ENCODE measurements at places on chromosomes 16 and 17.

GRCh38 chr16:64948056-64948455, 173.8 kb downstream of the CDH11 start:
- DNase-seq: no peak

- DNase-seq: no peak
These were observed 877.4 kb upstream of the GOT2 start for GRCh38 chr16:59611556-59611955.

GRCh38 chr17:14427900-14428647, 127.2 kb downstream of the HS3ST3B1 start:
- DNase-seq: no peak

GRCh38 chr17:68238164-68238870, 9.5 kb upstream of the AMZ2 start:
- DNase-seq: no peak

- no peak for DNase-seq
These were observed 38.2 kb downstream of the CBFA2T3 start for GRCh38 chr16:88938777-88939244.

DNA sequence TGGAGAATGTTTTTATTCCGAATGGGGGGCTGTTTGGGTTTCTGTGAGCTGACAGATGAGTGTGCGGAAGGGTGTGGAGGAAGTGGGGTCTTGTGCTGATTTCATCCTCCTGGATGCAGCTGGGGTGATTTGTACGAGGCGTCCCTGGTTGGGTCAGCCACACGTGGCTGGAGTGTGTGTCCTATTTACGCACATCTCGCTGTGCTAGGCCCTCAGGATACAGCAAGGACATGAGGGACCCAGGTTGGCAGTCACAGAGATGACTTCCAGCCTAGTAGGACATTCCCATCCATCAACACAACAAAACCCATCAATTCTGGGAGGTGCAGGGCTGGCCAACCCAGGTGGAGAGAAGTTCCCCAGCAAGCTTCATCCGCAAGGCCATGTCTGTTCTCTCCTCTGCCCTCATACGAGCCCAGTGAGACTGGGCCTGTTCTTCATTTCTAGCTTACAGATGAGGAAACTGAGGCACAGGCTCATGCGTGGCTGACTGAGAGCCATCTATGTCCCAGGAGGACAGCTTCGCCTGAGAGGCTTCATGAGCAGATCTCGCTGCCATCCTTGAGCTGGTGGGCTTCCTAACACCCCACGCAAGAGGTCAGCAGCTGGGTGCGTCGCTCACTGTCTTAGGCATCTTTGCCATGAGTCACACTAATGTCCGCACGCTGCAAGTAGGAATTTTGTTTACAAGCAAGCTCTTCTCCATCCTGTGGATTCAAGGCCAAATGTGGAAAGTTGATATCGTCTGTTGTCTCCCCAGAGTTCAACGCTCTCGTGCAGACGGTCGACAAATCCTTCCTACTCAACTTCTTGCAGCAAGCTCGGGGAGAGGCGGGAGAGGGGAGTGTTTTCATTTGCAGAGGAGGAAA, 24.4 kb downstream of the IRF8 start:
- DNase-seq: no peak

DNA sequence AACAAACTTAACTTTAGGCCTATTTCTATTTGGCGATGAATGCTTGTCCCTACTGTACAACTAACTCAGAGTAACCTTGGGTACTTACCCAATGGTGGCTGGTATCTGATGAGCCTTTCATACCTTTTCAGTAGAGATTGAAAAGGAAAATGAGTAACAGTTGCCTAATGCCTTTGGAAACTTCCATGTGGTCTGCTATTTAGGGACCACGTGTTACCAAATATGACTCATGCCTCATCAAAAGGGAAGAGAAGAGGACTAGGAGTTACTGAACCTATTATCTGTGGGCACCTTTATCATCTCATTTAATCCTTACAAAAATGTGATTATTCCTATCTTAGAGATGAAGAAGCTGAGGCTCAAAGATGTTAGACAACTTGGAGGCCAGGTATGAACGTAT, 8.1 kb downstream of the MYOCD start:
- no peak for DNase-seq

DNA sequence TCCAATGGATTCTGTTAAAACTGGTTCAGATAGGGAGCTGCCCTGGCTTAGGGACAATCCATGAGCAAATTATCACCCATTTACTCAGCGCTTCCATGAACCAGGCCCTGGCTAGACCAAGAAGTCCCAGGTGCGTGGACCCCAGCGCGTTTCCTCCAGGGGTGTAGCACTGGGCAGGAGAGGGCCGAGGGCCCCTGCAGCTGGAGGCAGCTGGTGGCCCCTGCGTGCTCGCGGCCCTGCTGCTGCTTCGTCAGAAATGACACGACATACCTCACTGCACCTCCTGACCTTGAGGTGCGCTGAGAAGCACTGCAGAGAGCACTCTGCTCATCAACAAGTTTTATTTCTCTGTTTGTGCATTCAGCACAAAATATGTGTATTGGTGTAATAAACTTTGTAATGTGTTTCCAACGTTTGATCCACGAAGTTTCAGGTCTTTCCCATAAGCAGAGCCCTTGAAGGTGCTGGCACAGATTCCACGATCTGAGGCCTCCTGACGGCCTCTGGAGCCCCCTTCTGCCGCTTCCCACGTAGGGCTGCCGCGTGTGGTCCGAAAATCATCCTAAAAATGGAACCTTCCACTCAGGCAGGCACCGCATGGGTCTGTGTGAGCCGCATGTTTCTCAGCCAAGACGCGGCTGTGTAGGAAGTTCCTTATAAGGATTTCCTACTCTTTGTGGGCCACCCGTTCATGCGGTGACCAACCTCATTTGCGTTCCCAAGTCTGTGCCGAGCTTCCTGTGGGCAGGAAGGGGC, 50.8 kb upstream of the ZCCHC14 start:
- no peak for DNase-seq

DNA sequence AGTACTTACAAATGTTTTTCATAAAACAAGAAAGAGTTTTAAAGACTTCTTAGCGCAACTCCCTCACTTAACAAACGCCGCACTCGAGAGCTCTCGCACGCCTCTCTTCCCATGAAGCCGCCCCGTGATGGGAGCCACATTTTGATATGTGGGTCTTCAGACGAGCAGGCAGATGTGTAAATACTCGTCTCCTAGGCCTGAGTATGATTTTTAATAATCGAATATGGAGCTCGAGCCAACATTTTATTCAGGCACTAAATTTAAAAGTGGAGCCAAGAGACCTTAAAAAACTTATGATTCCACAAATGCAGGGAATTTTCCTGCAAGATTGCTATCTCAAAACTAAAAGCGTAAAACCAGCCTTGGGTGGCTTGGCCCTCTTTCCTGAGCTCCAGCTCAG, 55.4 kb downstream of the IRX6 start:
- no peak for DNase-seq

Measured in GM12892 (cell line).